Left renal pelvis (tissue), 4 donors: ENCODE measurements at places on chromosomes 11 and 22. TPM values are rescaled to one million over a fixed set of nuclear protein-coding genes. Genes with fewer than 3 reads are reported as not detected.

DNA sequence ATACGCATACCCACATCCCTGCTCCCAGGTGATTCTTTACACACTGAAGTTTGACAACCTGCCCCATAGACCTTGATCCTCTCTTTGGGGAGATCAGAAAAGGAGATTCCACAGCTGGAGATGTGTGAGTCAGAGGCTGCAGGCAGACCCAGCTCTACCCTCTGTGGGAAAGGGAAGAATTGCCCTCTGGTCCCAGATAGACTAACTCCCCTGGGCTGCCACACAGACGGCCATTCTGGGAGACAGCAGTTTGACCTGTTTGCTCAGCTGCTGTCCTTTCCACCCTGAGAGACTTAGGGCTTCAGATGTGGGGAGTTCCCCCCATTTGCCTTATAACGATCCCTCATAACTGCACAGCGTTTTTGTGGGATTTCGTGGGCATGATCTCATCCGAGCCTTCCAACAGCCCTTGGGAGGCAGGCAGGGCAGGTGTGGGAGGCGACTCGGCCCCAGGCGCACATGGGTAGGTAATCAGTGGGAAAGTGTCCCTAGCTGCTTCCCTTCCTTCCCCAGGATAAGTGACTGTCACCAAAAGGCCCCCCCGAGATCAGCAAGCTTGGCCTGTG lies 14.1 kb downstream of the FAM83F start:
- DNase-seq: no peak

- DNase-seq: no peak
These were observed 26.2 kb upstream of the GAL start for GRCh38 chr11:68658097-68658496.

The PRRG4 gene
- 6.6 TPM for polyA plus RNA-seq

- DNase-seq: no peak
These were observed 536.6 kb downstream of the SOX6 start for GRCh38 chr11:15819679-15820286.

GRCh38 chr22:26592421-26592891 lies 2.5 kb upstream of the TPST2 start:
- no peak for DNase-seq
